ENCODE measurements at places on chromosomes 7 and 10.

- DNase-seq = no peak
These were observed 182.1 kb downstream of the CHCHD3 start for GRCh38 chr7:132899833-132900232.

GRCh38 chr10:28840971-28841370 lies 163.7 kb downstream of the BAMBI start:
- no peak for DNase-seq

DNA sequence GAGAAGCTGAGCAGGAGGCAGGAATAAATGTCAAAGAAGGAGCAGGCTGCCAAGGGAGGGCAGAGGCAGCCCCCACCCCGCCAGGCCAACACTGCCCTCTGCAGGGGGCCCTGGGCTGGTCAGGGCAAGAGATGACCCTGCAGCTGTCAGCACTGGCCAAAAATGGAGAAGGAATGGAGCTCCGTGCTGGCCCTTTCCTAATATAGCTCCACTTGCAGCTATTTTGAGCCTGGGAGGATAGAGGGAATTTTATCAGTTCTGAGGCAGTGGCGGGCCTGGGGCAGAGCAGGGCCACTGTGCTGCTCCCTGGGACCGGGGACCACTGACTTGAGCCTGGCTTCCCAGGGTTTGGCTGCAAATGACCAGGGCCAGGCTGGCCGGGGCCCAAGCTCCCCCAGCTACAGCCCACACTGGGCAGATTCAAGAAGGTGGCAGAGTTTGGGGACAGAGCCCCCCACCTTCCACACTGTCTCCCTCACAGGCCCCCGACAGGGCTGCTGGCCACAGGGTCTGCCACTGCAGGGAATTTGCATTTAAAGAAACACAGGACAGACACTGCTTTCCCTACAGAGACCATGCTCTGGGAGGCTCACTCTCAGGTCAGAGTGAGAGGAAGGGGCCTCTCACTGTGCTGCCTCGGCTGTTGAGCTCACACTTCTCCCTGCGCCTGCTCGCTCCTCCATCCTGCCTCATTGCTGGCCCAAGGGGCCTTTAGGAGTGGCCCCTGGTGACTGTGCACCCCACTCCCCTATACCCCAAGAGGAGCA lies 16.2 kb downstream of the LDB3 start:
- DNase-seq = no peak

DNA sequence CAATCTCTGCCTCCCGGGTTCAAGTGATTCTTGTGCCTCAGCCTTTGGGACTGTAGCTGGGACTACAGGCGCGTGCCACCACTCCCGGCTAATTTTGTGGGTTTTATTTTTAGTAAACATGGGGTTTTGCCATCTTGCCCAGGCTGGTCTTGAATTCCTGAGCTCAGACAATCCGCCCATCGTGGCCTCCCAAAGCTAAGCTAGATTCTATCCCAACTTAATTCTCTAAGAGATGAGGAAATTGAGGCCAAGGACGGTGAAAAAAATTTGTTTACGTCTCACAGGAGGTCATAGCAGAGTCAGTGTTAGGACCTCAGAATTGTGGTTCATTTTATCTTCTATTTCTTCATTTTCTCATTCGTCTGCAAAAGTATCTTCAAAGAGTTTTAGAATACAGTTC lies 6.1 kb downstream of the CCAR1 start:
- no peak for DNase-seq

DNA sequence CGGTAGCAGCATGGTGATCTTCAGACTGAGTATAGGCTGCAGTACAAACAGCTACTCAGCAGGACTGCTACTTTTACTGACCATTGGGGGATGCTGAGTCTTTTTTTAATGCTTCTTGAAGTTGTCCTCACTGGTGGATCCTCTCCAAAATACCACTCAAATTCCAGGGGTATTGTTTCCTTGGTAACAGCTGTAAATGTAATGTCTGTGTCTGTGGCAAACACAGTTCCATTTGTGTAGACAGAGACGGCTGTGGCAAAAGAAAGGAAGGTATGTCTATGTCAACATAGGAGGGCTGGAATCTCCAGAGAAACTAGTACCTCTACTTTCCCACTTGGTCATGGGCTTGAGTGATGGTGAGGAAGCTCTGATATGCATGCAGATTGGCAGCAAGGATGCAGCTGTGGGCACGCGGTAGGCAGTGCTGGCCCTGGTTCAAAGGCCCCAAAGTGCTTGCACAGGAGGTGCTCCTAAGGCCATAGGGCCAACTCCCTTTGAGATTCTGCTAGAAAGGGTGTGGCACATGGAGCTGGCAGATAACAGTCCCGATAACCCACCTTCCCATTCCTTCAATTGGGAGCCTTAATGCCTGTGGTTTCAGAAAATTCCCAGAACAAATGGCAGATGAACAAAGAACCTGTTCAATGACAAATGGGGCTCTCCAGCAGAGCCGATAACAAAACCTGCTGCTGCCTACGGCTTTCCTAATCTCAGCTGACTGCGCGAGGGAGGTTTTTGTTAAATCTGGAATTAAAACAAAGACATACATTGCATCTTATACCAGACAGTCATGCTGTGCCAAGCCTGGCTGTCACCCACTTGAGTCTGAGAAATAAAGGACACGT lies 43.0 kb downstream of the PKD1L1 start:
- no peak for DNase-seq

- DNase-seq = no peak
These were observed 585.9 kb downstream of the PTPRN2 start for GRCh38 chr7:158001621-158002320.

- no peak for DNase-seq
These were observed 22.5 kb downstream of the ZEB1 start for GRCh38 chr10:31341552-31341951.

DNA sequence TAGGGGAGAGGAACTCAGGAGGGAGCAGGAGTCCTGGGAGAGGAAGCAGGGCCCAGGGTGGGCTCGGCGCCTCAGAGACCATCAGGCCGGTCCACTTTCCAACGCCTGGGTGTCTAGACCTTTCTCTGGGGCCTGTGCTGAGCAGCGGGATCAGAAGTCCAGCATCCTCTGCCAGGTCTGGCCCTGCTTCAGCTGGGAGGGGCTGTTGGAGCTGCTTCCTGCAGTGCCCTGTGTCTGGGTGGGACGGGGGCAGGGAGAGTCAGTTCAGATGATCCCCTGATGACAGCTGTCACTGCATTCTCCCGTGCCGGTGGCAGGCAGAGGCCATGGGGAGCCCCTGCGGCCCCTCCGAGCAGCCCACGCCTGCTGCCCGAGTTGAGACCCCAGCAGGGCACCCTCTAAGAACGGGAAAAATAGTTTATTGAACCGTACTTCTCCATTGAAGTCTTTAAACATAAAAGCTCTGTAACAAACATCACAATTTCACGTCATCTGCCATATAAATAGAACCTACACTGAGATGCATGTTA lies 23.3 kb downstream of the AP5Z1 start:
- no peak for DNase-seq
